ENCODE measurements at places on chromosomes 3 and 15. TPM values are rescaled to one million over a fixed set of nuclear protein-coding genes. Genes with fewer than 3 reads are reported as not detected.

- no peak for DNase-seq
Observed at GRCh38 chr3:18097989-18098388, 327.1 kb downstream of the SATB1 start.

DNA sequence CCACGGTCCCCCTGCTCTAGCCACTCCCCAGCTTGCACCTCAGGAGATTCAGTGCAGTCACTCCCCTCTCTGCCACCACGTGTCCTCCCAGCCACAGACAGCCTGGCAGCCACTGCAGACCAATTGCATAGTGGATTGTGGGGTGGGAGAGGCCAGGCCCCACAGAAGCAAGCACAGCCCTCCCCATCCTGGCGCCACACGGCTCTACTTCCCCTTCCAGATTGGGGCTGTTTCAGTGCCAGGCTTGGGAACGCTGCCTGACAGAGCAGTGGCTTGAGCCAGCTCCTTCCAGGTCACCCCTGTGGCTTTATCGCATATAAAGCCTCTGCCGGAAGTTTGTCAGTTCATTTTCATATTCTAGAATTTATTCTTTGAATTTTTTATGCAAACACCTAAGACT, 90.7 kb downstream of the TMEM266 start:
- DNase-seq = no peak

GRCh38 chr3:141597931-141598330, 111.1 kb downstream of the RASA2 start:
- DNase-seq = no peak

COL6A6 gene
- not detected for total RNA-seq

CILP gene
- total RNA-seq = not detected

ACAN gene
- total RNA-seq = not detected

LRRC49 gene
- total RNA-seq = not detected

GTF2A2 gene
- total RNA-seq = 170 TPM

GOLGA8G gene
- total RNA-seq = not detected
